Substantia nigra (tissue), 51 donors: ENCODE measurements at places on chromosomes 11 and 22.

DNA sequence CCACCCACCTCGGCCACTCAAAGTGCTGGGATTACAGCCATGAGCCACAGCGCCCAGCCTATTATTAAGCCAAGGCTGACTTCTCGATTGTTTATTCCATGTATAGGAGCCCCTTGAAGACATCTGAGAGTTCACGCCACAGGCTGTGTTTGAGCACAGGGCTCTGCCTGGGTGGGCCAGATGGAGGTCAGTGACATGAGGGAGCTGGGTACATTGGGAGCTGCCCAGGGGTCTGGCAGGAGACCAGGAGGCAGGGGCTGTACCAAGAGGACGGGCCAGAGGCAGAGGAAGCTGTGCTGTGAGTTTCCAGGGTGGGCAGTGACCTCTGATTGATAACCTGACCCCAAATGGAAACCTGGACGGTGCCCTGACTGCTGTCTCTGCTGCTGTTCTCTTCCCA, 5.4 kb downstream of the LMF2 start:
- DNase-seq: no peak

- DNase-seq: no peak
These were observed 14.3 kb downstream of the MUC5B start for GRCh38 chr11:1237128-1237580.

GRCh38 chr22:46576556-46577367, 39.3 kb upstream of the CELSR1 start:
- DNase-seq: no peak

DNA sequence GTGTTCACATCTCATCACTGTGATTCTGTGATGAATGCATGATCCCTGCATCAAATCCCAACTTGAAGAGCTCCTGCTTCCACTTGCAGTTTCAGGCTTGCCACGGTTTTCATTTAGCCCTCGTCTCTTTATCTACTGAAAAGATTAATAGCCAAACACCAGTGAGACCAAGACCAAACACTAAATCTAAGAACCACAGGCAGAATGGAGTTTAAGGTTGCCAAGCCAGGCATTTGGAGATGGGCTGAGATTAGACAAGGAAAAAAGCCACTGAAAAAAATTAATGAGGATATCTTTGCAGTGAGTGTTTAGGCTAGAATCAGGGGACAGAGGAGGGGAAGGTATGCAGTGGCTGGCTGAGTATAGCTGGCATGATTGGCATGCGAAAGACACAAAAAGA, 227.2 kb upstream of the BLID start:
- no peak for DNase-seq

DNA sequence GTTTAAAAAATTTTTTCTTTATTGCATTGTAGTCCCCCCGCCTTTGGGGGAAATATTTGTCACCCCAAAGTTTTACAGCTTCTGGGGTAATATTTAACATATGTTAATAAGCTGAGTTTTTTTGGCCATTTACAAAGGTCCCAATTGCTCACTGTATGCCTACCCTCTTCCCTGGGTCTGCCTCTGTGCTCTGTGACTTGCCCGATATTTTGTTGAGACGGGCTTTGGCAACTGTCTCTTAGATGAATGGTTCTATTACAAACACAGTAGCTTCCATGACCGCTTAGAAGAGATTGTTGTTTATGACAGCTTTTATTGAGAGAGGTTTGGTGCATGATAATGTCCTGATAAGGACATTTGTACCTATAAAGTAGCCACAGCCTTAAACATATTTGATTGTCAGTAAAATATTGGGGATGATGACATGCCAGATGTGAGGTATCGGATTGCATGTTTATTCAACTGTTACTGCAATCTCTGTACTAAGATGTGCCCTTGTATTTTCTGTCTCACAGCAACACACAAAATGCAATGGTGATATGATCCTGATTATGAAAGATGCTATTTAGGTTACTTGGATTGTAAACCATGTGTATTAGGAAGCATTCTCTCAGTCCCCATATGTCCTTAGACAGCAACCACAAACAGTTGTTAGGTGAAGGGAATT, 103.1 kb downstream of the TEAD1 start:
- DNase-seq: no peak

DNA sequence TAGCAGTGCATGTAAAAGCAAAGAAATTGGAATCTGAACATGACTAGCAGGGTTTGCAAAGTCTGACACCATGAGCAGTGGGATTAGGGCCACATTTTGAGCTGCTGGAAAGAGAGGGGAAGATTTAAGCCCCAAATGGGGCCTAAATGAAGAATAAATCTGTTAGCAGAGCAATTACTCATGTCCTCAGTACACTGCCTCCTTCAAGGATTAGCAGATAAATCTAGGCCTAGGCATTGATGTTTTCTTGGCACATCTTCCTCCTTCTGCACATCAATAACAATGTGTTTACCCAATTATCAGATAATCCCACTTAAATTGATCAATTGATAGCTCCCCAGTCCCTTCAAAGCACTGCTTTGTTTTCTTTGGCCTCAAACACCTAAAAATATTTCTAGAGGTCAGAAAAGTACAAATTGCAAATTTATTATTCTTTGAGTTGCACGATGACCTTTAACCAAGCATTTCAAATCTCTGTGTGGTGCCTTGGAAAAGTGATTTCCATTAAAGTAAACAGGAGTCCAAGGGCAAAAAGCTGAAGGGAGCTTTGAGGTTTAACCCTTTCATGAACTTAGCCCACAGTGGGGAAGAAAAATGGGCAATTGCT, 514.7 kb upstream of the CHORDC1 start:
- DNase-seq: no peak

- no peak for DNase-seq
These were observed 69.9 kb downstream of the ZBTB44 start for GRCh38 chr11:130244848-130245247.

DNA sequence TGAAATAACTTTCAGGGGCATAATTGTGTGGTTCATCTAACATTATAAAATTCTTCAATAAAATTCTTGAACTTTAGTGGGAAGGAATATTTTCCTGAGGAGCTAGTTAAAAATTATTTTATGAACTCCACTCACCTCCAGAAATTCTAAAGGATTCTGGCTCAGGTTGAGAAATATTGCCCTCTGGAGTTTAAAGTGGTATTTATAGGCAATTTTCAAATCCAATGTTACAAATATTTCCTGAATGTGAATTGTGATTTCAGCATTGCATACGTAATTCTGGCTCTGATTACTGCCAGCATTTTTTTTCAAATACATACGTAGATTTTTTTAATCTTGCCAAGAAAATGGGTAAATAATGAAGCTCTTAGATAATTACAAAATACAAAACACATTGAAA, 598.2 kb upstream of the ANO3 start:
- no peak for DNase-seq

DNA sequence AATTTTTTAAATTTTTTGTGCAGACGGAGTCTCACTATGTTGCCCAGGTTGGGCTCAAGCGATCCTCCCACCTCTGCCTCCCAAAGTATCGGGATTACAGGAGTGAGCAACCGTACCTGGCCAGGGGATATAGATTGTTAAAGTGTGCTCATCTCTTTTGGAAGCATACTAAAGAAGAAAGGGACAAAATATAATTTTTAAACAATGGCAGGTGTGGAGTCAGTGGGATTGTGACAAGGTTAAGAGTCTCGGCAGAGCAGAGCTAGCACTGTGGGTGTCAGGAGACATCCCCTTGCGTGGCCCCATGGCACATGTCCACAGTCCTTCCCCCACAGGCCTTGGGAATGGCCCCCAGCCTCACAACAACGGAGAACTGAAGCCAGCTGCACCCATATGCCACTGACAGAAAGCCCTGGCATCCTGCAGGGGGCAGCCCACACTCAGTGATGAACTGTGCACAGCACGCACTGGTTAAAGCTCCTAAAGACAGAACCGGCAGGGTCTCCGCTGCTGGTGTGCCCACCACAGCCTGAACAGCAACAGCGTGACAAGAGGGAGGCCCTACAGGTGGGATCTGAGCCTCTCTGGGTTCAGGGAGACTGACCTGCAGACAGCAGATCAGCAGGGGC, 29.9 kb downstream of the SERPIND1 start:
- DNase-seq: no peak

GRCh38 chr22:17980638-17981051, 43.7 kb downstream of the MICAL3 start:
- no peak for DNase-seq

GRCh38 chr22:29146091-29146560, 59.6 kb upstream of the EMID1 start:
- DNase-seq: no peak

DNA sequence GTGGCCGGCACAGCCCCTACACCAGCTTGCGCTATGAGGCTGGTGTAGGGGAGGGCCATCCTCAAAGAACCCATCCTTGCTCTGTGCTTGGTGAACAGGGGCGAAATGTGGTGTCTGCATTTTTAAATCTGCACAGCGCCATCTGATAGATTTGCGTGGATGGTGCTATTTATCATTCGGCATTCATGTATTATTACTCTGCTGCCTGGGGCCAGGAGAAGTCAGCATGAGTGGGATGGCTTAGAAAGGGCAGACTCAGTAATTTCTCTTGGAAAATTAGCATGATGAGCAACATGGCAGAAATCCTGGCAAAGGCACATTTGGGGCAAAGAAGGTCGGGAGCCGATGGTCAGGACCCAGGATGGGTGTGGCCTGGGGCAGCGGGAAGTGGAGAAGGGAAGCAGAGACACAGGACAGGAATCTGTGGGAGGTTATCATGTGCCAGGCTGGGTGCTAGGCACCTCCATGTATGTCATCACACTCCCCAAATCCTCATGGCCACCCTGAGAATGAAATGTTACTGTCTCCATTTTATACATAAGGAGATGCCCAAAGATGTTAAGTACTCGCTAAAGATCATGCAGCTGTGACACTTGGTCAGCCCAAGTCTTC, 149.0 kb downstream of the CEP164 start:
- DNase-seq: no peak

DNA sequence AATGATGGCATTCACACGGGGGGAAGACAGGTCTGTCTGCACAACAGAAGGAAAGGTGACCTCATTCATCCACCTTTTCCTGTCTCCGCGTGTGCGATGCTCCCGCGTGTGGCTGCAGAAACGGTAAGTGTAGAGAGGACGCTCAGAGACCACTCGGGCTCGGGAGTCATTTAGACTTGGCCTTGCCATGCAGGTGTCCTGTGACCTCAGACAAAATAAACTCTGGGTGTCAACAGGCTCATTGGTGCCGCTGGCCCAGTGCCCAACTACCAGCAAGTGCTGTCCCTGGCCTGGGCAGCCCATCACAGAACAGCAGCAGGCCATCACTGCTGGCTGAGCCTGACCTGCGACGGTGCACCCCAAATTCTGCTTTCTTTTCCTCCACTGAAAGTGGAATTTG, 48.1 kb upstream of the ARFGAP3 start:
- DNase-seq: no peak

- no peak for DNase-seq
These were observed 72.0 kb downstream of the CD44 start for GRCh38 chr11:35210876-35211546.

- DNase-seq: no peak
These were observed 290.5 kb downstream of the TENM4 start for GRCh38 chr11:79150320-79150719.

GRCh38 chr11:30172883-30173311, 57.9 kb upstream of the FSHB start:
- DNase-seq: no peak

GRCh38 chr11:128172046-128172878, 415.1 kb downstream of the ETS1 start:
- peak; percentile 26 for DNase-seq

- no peak for DNase-seq
These were observed 1.7 kb downstream of the TRPT1 start for GRCh38 chr11:64224151-64224890.

DNA sequence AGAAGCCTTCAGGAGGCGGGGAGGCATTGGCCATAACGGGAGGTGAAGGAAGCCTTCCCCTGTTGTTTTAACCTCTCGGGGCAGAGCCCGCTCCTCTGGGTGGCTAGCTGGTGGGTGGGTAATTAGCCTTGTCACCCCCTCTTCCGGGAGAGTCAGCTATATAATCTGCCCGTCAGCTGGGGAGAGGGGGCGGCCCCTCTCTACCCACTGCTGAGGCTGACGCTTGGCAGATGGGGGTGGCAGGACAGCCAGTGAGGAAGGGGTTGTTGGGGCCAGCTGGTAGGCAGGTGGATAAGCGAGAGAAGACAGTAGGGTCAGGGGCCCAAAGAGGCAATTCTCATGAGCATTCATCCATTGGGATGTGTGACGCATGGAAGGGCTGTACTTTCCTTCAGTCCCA, 33.0 kb upstream of the SYT7 start:
- DNase-seq: no peak

- no peak for DNase-seq
These were observed 12.7 kb downstream of the HOATZ start for GRCh38 chr11:111527279-111527678.

- no peak for DNase-seq
These were observed 24.3 kb downstream of the ARFGAP2 start for GRCh38 chr11:47152126-47152952.

GRCh38 chr22:33539202-33539901, 380.9 kb downstream of the LARGE1 start:
- no peak for DNase-seq

- DNase-seq: no peak
These were observed 8.3 kb upstream of the SIDT2 start for GRCh38 chr11:117170210-117170609.

DNA sequence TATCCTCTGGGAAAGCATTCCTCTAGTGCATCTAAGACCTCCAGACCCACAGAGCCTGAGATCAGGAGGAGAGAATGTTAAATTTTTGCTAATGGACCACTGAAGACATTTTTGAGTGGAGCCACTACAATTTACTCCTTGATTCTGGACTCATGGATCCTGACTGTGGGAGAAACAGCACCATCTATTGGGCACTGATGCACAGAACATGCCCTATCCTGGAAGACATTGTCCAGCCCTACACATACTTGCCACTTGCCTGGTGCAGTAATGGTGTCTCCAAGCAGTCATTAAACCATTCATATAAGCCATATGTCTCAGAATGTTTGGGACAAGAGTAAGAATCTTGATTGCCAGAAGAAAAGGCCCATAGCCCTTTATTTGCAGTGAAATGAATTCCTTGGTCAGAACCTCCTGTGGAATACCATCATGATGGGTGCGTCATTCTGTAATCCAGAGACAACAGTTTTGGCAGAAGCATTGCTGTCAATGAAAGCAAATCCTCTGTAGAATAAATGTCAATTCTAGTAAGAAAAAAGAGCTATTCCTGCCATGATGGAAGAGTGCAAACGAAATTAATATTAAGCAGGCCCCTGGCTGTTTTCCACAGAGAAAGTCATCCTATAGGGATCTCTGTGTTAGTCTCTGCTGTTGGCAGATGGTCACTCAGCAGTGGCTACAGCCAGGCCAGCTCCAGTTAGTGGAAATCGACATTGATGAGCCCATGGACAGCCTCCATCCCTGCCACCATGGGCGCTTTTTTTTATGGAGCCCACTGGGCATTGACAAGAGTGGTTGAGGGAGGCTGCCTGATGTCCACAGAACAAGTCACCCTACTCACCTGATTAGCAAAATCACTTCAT, 43.5 kb downstream of the GGTLC2 start:
- no peak for DNase-seq

GRCh38 chr11:95863486-95864140, 60.3 kb downstream of the MTMR2 start:
- DNase-seq: no peak
